ENCODE measurements at places on chromosomes 5 and 9.

DNA sequence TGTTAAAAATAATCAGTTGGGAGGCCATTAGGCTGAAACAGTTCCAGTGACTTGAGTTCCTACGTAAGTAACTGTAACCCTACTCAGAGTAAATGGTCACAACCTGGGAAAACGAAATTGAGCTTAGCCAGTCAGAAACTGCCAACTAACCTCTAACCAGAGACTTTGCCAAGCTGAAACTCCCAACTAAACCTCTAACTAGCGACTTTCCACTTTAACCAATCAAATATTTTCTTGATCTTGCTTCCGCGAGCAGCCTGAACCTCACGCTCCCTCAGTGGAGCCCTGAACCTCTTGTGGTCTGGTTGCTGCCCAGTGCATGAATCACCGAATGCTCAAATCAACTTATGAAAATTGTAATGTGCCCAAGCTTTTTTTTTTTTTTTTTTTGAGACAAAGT lies 156.2 kb downstream of the MED10 start:
- DNase-seq, result no peak

DNA sequence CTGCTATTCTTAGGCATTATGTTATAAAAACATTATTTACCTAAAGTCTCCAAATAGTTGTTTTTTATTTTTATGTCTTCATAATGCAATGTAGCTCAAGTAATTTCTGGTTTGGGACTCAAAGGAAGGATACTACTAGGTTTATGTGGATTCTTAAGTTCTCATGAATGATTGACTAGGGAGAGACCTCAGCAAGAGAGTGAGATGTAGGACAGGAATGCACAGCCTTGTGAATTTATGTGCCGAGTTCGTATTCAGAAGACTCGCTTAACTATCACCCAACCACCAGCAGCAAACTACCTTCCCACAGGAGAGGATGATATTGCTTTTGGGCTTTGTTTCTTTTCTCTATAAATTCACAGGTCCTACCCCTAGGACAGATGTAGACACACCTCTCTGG lies 282.9 kb downstream of the ARHGEF28 start:
- DNase-seq, result no peak

DNA sequence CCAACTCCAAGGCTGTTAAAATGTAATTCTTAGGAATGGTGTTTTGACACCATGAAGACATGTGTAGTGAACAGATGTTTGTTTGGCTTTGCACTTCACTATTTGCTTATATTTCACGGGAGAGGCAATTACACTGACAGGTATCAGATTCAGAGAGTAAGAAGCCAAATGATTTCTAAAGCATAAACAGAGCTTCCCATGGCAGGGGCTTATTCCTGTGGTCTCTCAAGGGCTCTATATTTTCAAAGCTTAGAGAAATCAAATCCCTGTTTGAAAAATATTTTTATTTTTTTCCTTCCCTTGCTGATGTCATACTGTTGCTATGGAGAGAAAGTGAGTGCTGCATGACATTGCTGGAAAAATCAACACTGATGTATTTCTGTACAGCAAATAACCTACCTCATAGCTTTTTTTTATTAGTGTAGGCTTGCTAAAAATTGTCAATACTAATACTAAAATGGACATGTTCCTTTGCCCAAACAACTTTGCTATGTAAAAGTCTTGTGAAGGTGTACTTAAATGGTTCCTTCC lies 161.4 kb downstream of the GIN1 start:
- DNase-seq, result no peak

- no peak for DNase-seq
These were observed 60.7 kb downstream of the NSD1 start for GRCh38 chr5:177194268-177194667.

DNA sequence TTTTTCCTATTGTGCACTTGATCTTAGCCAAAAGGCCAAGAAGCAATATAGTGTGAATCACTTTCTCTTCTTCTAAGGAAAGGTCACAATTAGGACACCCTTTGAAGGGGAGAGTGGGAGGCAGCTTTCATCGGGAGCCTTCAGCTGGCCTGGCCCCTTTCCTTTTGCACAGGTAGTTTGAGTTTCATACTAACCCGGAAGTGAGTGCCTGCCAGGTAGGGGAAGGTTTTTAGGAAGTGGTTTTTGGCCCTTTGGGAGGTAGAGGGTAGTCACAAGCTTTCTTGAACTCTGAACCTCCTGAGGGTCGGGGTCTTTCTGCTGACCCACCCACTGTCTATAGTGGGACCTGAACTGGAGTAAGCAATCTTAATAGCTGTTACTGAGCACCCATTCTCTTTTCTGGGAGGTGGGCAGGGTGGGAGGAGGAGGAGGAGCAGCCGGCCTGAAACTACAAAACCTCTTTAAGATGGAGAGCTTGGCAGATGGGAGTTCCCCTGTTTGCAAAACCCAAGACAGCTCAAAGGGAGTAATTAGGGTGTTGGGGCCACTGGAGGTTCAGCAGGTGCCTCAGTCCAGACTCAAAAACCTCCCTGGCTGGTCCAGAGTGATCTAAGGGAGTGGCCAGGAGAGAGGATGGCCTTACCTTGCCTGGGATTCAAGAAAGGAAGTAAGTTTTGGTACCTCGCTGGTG lies 6.0 kb downstream of the LARP1 start:
- DNase-seq, result no peak

DNA sequence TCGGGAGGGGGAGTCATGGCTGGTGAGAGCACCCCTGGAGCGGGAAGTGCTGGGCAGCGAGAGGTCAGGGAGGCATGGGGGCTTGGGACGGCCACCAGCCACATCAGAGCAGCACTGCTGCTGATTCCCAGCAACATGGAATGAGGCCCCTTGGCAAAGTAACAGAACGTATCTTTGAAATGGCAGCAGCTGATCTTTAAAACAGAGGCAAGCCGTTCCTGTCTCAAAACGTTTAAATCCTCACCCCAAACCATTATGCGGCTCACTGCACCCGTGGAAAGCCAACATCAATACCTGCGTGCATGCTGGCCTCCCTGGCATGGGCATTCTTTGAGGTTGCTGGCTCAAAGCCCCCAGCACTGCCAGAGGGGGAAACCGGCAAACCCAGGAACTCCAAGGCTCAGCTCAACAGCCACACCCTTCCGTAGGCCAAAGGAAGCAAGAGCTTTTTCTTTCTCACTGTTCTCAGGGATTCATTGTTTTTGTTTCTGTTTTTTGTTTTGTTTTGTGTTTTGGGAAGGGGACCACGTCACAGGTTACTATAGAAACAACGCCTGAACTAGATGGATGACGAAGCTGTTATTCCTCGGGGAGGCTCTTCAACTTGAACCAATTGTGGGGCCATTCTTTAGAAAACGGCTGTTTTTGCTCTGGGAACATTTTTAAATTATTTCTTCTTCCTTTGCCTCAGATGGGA lies 28.1 kb upstream of the OBP2B start:
- DNase-seq, result no peak

- DNase-seq, result no peak
These were observed 54.9 kb upstream of the OSMR start for GRCh38 chr5:38790891-38791290.

GRCh38 chr5:128446-128845 lies 36.5 kb downstream of the PLEKHG4B start:
- DNase-seq, result no peak

DNA sequence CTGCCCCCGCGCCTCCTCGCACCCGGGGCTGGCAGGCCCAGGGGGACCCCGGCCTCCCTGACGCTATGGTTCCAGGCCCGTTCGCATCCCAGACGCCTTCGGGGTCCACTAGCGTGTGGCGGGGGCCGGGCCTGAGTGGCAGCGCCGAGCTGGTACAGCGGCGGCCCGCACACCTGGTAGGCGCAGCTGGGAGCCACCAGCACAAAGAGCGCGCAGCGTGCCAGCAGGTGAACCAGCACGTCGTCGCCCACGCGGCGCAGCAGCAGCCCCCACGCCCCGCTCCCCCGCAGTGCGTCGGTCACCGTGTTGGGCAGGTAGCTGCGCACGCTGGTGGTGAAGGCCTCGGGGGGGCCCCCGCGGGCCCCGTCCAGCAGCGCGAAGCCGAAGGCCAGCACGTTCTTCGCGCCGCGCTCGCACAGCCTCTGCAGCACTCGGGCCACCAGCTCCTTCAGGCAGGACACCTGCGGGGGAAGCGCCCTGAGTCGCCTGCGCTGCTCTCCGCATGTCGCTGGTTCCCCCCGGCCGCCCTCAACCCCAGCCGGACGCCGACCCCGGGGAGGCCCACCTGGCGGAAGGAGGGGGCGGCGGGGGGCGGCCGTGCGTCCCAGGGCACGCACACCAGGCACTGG lies 548 bp downstream of the TERT start:
- DNase-seq, result no peak

- DNase-seq, result no peak
These were observed 990.4 kb downstream of the EFNA5 start for GRCh38 chr5:106680330-106680729.

- DNase-seq, result no peak
These were observed 119.5 kb downstream of the SYK start for GRCh38 chr9:90921104-90921503.

- DNase-seq, result no peak
These were observed 30.3 kb upstream of the SARDH start for GRCh38 chr9:133768371-133768858.

- no peak for DNase-seq
These were observed 61.2 kb downstream of the CMYA5 start for GRCh38 chr5:79750611-79751510.

- DNase-seq, result no peak
These were observed 2.7 kb upstream of the PCBD2 start for GRCh38 chr5:134902071-134902801.

DNA sequence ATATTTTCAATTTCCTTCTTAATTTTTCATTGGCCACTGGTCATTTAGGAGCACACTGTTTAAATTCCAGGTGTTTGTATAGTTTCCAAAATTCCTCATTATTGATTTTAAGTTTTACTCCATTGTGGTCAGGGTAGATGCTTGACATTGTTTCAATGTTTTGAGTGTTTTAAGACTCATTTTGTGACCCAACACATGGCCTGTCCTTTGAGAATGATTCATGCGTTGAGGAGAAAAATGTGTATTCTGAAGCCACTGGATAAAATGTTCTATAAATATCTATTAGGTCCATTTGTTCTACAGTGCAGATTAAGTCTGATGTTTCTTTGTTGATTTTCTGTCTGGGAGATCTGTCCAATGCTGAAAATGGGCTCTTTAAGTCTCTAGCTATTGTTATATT lies 24.4 kb upstream of the FNIP1 start:
- no peak for DNase-seq

DNA sequence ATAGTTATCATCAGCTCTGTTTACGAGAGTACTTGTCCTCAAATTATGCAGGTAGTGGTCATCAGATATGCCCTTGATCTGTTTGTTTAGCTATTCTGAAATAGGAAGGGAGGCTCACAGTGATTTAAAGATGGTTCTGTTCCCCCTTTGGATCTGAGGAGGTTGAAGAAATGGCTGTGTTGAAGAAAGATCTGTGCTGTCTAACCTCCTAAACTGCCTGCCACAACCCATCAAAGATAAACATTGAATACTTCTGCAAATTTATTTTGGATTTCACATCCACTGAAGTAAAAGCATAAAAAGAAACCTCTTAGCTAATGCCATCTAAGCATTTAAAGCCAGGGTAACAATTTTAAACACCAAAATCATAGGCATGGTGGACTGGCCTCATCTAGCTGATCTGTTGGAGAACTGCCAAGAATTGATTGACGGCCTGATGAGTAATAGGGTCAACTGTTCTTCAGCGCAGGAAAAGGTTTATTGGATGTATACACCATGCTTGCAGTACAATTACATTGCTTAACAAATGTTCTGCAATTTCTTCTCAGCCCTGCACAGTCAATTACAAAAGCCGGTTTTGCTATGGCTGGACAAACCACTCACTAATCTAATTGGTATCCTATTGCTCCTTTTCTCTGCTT lies 97.6 kb downstream of the SEMA6A start:
- DNase-seq, result no peak

DNA sequence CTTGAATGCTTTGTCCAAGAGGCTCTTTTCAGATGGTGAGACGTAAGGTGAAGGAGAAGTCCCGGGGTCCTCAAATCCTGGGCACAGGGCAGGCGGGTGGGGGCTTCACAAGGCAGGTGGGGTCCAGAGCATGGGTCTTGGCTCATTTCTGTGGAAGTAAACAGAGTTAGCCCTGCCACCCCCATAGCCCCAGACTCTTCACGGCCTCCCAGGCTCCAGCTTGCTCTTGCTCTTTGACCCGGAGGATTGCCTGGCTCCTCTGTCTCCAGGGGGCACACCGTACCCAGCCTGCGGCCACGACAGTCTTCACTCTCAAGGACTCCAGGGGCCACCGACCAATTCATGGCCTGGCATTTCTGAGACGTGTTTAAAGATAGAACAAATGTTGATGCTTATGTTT lies 28.8 kb upstream of the POMT1 start:
- no peak for DNase-seq

- DNase-seq, result no peak
These were observed 323.5 kb upstream of the SLC24A2 start for GRCh38 chr9:20112205-20112783.

- DNase-seq, result no peak
These were observed 111.8 kb downstream of the INIP start for GRCh38 chr9:112605963-112606699.

- no peak for DNase-seq
These were observed 87.4 kb downstream of the PSD2 start for GRCh38 chr5:139882961-139883539.

DNA sequence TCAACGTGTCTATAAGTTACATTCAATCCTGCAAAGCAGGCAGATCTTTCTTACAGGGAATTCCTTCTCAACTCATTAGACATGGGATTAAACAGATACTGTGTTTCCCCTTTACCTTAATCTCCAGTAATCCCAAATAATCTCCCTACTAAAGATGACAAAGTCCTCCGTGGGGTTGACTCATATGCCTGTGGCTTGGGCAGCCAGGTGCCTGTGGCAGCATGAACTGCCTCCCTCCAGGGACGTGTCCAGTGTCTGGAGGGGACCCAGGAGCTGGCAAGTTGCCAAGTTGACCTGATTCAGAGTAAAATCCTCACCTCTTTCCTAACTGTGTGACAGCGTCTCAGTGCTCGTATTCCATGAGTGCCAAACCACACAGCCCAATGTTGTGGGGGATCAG lies 94.6 kb upstream of the PTCH1 start:
- no peak for DNase-seq

GRCh38 chr5:72760259-72760658 lies 56.2 kb upstream of the TNPO1 start:
- DNase-seq, result no peak

GRCh38 chr5:29208024-29208423 lies 1985.5 kb upstream of the CDH6 start:
- DNase-seq, result no peak

GRCh38 chr5:35230038-35230611 lies at the start of gene PRLR:
TSS of gene PRLR (minus strand) at chr5:35230487. CDS start at chr5:35089620, 140,867 bp downstream.
- DNase-seq, result no peak

DNA sequence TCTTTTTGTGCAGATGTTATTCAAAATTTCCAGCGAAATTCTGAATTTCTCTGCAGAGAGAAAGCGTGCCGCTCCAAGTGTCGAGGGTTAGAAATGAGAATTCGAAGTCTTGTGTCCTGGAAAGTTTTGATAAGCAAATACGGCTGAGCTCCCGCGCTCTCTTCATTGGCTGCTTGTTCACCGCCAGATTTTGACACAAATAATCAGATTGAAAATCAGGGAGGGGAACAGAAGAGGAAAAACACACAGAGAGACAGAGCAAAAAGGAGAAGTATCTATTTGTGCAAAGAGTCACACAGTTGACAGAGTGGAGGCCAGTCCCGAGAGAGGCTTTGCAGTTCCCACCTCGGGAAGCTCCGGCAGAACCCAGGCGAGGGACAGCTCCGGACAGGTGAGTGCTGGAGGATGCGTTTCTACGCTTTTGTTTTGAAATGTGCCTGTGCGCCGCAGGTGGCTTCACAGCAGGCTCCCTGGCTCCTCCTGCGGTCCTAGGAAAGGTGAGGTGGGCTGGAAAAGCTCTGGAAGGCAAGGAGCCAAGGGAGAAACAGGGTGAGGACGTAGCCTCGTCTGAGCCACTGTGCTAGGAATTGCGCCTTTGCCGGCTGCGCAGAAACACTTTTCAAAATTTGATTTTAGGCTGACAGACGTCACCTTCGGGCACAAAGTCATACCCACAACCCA lies at the start of gene GFI1B:
Gene GFI1B, plus strand, starts transcription at position 244 of the 681 bp plus-strand sequence. CDS start 7,985 bp downstream, outside the sequence.
- no peak for DNase-seq

Data from stimulated activated CD4-positive, alpha-beta T cell treated with anti-CD3 and anti-CD28 coated beads, TNF-alpha, amount 100 ng/mL, for 1 hour (primary cell).